GM13977 (cell line): ENCODE measurements at places on chromosomes 5 and 9.

DNA sequence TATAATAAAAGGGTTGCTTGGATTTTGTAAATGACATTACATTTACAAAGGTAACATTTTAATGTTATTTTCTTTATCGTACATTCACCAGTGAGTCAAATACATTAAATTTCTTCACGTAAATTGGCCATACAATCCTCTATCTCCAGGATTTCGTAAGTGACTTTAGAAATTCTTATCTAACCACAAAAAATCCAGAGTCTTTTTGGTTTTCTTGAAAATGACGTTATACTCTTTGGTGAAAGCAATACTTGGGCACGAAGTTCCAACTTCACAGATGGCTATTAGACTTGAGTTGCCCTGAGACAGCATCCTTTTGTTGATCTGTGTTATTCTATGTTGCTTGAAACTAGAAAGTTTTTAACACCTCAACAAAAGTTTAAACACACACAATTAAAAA is 87.4 kb upstream of the CDH10 start:
- no peak for DNase-seq

DNA sequence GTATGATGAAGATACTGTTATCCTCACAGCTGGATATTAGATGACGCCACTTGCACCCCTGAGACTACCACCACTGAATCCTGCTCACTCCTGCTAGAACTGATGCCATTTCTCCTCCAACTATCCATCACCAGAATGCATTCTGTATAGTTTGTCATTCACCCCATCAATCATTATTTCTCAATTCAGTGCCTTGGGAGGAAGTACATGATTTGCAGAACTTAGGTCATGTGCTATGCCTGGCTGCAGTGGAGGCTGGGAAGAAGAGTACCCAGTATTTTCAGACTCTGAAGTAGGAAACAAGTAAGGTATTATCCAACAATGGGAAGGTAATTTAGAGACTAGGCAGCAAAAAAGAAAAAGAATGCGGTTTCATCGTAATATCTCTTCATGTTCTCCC is 26.2 kb upstream of the HSD17B4 start:
- DNase-seq, result no peak

DNA sequence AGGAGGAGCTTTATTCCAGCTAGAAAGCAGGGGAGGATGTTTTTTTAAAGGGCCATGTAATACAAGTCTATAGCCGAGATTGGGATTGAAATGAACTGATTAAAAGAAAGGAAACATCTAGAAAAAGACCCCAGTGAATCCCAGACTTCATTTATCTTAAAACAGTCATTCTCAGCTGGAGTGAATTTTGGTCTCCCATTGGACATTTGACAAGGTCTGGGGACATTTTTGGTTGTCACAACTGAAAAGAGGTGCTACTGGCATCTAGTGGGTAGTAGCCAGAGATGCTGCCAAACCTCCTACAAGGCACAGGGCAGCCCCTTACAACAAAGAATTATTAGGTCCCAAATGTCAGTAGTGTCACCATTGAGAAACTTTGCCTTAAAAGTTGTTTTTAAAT is 16.3 kb upstream of the SPINK4 start:
- DNase-seq, result no peak

- no peak for DNase-seq
These were observed 58.7 kb upstream of the NFIB start for GRCh38 chr9:14372437-14373335.

DNA sequence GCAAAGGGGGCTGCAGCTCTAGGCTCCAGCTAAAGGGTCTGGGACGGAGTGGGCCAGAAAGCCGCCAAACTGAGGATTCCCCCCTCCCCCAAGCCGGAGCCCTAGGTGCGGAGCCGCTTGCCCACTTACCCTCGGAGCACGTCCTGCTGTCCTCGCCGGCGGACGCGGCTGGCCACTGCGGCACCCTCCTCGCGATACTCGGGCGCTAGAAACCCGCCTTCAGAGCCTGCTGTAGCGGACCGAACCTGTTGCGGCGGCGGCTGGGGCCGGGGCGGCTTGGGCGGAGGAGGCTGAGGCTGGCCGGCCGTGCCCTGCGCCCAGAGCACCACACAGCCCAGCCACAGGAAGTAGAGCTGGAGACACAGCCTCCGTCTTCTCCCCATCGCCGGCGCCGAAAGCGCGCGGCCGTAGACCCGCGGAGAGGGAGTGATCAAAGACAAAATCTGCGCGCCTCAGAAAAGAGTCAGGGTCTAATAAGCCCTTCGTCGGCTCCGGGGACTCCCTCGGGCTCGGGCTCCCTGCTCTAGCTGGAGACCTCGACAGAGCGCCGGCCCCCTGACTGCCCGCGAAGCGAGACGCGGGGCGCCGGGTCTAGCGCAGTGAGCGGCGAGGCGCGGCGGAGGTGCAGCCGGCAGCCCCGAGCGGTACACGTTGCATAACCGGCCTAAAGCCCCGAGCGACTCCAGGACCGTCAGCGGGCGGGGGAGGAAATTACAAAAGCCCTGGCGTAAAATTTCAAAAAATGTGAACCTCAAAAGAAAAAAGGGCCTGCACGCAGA is 635 bp downstream of the FBN2 start:
- DNase-seq, result peak; percentile 17

GRCh38 chr9:96199006-96199405 is 103.0 kb downstream of the HSD17B3 start:
- no peak for DNase-seq

DNA sequence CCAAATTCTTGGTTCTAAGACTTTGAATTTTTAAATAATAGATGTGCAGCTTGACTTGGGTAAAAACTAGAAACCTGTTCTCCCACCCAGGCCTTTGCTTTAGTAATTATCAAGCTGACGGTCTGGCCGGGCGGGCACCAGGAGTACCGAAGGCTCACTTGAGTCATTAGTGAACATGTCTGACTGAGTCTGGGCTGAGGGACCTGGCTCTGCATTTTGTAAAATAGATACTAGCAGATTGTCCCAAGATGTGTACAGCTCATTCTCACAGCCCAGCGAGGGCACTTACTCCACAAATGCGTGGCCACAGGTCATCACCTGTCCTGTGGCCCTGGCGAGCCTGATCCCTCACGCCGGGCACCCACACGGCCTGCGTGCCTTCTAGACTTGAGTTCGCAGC is 216.2 kb downstream of the FANCC start:
- DNase-seq, result no peak

DNA sequence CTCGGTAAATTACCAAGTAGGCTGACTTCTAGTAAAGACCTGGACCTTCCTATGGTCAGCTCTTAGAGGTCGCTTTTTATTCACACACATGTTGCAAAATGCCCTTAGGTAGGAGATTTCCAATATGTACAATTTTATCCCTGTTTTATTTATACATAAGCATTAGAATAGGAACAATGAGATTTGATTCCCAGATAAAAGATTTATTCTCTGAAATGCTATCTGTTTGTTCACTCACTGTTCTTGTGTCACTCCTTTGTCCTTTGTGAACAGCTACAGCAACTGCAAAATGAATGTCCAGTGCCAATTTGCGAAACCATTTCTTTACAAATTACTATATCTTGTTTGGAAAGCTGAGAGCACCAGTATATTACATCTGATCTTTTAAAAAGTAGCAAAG is 991.5 kb upstream of the TYRP1 start:
- DNase-seq, result no peak

- no peak for DNase-seq
These were observed 35.0 kb upstream of the TBC1D2 start for GRCh38 chr9:98290411-98290810.

DNA sequence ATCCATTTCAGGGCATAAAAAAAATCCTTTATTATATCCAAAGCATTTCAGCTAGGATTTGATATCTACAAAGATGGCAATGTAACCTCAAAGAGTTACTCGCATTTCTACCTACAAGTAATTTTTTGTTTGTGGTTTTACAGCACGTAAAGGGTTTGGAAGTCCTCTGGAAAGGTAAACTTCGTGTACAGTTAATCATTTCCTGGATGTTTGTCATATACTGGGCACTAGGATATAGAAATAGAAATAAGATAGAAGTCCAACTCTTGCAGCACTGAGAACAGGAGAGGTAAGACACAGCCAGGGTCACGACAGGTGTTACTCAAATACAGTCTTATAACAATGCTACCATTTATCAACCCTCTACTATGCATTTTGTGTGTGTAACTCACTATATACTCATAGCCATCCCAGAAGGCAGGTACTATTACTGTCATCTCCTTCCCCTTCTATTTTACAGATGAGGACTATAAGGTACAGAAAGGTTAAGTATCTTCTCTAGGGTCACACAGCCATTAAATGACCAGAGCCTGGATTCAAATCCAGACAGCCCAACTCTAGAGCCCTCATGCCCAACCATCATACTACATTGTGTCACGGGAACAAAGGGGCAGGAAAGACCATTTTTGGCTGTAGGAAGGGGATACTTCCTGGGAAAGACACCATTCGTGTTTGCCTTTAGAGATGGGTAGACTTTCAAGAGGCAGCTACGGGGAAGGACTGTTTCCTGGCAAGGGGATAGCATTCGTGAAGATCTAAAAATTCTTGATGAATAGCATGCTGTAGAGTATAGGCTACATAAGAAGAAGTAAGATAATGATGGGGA is 19.0 kb downstream of the NDUFA8 start:
- no peak for DNase-seq

DNA sequence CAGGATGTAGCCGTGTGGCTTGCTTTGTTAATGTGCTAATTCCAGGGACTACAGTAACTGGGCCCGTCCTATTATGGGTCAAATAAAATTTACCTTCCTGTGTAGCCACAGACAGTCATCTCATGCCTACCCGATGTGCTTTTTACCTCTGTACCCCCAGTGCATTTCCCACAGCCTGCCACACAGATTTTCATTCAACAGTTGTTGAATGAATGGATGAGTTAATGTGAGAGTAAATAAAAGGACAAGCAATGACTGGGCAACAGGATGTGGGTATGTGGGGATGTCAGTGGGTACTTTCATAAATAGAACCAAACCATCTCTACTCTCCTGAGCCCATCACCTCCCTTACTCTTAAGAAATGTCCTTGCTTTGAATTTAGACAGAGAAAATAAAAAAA is 441.2 kb upstream of the ZNF462 start:
- DNase-seq, result peak; percentile 5

- DNase-seq, result no peak
These were observed 12.4 kb downstream of the TNFAIP8 start for GRCh38 chr5:119368238-119368630.

DNA sequence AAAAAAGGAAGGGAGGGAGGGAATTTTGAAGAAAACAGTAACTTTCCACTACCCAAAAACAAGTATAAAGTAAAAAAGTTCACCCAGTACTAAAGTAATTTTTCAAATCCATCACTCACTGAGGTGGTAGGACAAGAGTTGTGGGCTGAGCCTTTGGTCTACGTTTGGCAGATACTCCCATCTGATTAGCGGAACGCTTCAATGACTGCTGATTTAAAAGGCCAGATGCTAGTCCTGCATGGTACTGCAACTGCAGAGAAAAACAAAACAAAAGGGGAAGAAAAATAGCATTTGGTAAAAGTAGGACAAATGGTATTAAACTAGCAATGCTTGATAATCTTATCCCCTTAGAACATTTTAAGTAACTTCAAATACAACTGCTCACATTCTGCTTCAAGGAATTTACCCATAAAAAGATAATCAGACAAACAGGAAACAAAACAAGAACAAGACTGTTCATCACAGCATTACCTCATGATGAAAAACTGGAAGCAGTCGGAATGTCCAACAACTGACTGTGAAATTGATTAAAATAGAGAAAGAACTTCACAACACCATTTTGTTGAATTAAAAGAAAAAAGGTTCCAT is 65.4 kb downstream of the MED27 start:
- no peak for DNase-seq

GRCh38 chr5:170296036-170296934 is 1.3 kb downstream of the LCP2 start:
- DNase-seq, result no peak

DNA sequence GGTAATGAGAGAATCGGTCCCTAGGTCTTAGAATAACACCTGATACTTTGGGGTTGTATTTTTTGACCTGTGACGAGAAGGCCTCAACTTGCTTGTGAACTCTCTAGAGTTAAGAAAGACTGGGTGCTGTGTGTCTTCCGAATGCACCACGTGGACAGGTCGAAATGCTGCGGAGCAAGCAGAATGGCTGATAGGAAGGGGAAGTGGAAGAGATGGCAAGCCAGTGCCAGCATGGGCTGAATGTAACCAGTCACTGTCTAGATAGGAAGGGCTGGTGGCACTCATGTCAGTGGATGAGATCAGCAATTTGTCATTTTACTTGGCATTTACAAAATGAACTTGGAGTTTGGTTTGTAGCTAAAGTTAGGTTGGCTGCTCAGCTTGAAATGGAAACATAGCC is 5.6 kb downstream of the OTULINL start:
- no peak for DNase-seq

DNA sequence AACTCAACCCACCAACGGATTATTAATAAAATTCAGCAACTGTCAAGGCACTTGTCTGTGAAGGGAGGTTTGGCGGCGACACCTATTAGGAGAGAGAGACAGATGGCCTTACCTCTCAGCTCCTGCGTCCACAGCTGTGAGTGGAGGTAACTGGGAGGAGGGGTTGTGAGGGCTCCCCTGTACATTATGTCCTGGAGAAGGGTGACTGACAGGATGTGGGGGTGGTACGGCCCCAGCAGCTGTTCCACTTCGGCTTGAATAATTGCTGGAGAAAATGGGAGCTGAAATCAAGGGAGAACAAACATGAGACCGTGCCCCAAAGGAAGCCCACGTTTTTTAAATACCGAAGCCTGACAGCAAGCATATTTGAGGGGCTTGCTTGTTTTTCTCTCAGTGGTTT is 353.5 kb upstream of the RFX3 start:
- DNase-seq, result no peak

DNA sequence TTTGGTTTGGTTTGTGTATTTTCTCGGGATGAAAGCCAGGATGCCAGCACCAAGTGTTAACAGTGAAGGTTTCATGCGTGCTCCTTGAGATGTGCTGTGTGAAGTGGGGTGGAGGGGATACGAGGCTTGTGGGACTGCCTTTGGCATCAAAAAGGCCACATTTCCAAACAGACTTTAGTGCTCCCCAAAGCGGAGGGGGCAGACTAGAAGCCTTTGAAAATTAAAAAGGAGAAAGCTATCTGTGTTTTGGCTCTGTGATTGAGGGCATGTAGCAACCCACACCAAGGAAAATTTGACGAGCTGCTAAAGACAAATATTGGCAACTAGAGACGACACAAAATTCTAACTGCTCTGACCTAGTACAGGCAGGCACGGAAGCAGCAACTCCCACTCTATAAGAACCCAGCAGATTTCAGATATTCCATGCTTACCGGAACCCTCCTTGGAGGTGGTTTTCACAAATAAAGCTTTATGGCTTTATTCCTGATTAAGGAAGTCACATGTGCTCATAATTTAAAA is 154.5 kb downstream of the ARSB start:
- DNase-seq, result no peak
